ENCODE measurements at places on chromosomes 3 and 15.

DNA sequence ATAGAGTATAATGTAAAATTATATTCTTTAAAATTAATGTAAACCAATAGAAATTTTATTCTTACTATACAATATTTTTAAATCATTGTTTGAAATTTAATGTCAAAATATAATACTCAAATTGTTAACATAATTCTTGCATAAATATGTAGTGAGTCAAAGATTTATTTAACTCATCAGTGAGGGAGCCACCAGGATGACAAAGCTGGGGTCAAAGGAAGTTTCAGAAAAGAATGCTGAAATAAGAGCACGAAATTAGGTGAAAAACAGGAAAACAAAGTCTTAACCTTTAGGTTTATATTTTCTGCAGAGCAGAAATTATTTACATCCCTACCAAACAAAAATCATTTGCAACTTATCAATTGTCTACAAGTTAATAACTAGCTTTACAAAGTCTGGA lies 74.1 kb downstream of the DIPK2A start:
- no peak for DNase-seq

- no peak for DNase-seq
Observed at GRCh38 chr3:74423867-74424266, 190.6 kb downstream of the CNTN3 start.

- DNase-seq, result no peak
Observed at GRCh38 chr3:12312010-12312409, 23.1 kb downstream of the PPARG start.

DNA sequence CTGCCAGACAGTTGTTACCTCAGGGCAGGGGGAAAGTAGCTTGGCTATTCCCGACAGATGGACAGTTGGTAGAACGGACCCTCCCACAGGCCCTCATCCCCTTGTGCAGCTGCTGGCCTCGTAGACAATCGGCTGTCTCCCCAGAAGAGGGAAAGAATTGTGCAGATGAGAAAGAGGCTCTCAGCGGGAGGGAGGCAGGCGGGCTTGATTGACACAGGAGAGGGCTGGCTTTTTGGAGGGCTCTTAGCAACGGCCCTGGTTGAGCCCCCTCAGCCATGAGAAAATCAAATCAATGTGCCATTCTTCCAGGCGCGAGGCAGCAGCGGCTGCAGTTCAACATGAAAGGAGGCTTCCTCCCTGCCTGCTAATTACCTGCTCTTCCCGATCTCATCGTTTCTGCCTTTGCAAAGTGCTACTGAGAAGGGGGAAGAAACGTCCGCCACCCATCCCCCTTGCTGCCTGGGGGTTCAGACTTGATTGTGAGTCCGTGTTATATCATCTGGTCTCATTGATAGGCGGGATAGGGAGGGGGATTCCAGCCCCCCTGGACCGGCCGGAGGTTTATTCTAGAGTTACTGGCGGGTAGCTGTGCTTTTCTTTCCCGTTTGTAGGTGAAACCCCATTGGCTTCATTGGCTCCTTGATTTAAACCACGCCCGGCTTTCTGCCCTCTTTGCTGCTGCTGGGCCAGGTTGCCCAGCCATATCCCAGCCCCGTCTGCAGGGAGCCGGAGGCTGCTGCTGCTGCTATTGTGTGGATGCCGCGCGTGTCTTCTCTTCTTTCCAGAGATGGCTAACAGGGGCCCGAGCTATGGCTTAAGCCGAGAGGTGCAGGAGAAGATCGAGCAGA lies at the start of gene TAGLN3:
TAGLN3 (plus strand) TSS at position 287 of the 848 bp plus-strand sequence; CDS start at position 788, 501 bp downstream.
- DNase-seq, result no peak

DNA sequence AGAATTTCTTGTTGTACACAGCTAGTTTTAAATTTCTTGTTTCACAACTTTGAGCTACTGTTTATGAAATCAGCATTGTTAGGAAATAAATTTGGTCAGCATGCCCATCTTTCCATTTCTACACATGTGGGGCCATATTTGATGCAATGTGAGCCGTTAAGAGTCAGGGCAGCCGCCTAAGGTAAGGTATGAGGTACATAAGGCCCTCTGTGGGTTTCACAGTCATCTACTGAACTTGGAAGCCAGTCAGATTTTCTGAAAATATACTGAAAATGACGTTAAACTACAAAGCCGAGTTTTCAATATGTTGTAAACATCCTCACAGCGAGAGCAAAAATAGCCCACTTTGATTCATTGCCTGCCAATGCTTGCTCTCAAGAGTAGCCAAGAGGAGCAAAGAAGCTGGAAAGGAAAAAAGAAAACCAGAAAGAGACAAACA lies 94.7 kb upstream of the PDZRN3 start:
- DNase-seq, result no peak

GRCh38 chr15:36066757-36067156 lies 512.7 kb upstream of the CDIN1 start:
- no peak for DNase-seq

- no peak for DNase-seq
Observed at GRCh38 chr3:40468018-40468417, 8.9 kb upstream of the ZNF619 start.

GRCh38 chr3:103459815-103460214 lies 1025.0 kb downstream of the ZPLD1 start:
- DNase-seq, result no peak

GRCh38 chr3:9710174-9710739 lies 6.6 kb downstream of the CPNE9 start:
- DNase-seq, result no peak

DNA sequence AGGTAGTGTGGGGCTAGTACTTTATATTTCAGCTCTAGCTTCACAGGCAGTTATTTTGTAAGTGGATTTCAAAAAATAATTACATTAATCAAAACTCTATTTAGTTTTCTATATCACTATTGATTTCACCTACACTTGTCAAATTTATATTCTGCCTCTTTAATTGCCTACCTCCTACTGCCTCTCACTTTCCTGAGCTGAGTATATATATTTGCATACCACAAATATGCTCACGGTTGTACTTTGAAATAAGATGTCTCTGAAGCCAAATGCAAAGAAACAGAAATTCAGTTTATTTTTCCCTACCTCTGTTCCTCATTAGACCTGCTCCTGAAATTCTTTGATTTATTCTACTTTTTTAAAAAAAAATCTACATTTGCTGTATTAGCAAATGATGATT lies 309.3 kb upstream of the TGFBR2 start:
- no peak for DNase-seq

- no peak for DNase-seq
Observed at GRCh38 chr15:93495799-93496637, 407.0 kb upstream of the RGMA start.

DNA sequence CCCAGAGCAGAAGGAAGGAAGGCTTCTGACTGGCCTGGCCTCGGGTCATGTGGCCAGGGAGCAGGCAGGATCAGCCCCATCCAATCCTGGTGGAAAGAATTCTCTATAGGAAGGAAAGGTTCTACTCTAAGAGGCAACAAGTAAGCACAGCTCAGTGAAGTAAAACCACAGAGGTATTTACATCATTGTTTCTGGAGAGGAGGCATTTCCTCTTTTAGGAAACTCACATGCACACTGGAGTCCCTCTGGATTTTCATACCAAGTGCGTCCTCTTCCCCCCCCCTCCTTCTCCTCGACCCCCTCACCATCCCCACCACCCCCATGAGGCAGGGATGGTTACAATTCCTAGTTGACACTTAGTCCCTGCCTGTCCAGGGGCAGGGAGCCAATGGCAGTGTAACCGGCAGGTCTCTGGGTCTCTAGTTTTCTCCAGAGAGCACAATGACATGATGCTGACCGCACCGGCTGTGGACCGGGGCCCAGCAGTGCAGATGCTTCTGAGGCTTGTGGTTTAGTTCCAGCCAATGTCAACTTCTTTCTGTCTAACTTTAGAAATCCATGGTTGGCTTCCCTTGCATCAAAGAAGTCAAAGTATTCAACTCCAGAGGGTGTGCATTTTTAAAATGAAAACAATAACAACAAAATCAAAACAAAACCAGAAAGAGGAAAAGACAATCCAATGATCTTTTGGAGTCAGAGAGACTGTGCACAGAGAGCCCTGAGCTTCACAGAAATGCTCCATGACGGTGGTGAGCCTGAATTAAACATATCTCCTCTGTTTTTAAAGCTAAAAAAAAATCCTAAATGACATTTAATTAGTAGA lies 230.3 kb upstream of the TLE3 start:
- no peak for DNase-seq

DNA sequence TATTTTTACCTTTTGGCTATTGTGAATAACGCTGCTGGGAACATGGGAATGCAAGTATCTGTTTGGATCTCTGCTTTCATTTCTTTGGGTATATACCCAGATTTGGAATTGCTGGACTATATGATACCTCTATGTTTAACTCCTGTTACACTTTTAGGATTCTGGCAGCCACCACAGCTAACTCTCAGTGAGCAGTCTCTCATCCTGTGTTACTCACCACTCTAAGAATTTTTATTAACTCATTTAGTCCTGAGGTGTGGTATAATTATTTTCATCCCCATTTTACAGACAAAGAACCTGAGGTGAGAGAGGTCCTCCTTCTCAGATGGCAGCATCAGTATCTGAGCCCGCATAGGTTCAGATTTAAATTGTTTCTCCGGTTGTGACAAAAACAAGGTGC lies 1.1 kb downstream of the SPATA12 start:
- DNase-seq, result no peak

DNA sequence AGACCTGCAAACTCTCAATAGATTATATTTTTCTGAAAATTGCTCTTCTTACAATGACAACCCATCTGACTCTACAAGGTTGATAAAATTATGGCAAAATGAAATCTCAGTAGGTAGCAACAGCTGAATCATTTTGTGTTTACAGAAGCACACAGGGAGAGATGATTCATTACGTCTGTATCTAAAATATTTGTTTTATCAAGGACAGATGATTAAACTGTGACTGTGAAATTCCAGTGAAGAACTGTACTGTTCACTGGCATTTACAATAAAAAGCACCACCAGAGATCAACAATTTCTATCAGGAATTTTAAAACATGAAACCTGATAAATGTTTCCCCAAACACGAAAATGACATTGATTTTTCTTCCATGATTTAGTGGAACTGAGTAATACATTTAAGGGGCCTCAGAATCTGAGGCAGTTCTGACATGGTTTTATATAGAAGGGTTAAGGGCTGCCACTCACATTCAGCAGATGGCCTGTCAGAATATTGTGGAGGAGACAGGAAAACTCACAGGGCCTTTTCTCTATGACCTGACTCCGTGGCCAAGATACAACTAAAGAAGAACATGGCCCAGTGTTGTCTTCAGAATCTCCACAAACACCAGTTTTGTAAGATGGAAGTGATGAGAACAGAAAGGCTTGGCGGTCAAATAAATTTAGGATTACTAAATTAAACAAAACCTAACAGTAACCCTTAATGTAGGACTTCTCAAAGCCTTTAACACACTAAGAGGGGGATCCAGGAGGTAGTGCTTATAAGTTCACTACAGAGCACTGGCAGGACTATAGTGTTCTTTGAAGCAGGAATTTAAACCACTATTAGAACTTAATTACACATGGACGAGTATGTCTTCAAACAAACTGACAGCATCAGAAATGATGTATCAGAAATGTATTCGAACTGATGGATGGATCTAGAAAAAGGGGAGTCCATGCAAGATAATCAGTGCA lies 25.9 kb downstream of the RAD18 start:
- DNase-seq, result no peak

DNA sequence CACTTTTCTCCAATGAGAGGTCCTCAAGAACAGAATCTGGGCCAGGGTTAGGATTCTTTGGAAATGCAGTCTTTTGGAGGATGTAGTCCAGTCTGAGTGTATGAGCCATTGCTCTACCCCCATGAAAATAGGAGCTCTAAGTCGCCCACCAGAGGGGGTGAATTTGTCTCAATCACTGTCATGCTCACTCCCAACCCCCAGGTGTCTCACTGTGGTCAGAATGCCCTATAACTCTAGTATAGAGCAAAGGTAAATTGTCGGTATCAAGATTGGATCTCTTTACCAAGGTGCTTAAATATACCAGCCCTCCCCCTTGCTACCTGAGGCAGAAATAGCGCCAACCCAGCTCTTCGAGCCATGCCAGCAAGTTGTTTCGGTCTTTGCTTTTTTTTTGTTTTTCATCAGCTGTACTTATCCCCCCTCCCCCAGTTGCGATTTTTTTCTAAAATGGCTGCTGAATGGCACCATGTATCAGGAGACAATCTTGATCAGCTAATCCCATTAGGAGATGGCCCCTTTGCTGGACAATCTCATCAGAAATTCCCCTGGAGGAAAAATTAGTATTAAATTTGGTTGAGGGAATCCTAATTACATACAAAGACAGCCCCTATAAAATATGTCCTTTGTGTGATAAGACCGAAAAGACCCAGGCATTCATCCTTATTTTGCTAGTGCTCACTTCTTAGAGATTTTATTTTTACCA lies 130.7 kb downstream of the EBLN2 start:
- DNase-seq, result no peak

DNA sequence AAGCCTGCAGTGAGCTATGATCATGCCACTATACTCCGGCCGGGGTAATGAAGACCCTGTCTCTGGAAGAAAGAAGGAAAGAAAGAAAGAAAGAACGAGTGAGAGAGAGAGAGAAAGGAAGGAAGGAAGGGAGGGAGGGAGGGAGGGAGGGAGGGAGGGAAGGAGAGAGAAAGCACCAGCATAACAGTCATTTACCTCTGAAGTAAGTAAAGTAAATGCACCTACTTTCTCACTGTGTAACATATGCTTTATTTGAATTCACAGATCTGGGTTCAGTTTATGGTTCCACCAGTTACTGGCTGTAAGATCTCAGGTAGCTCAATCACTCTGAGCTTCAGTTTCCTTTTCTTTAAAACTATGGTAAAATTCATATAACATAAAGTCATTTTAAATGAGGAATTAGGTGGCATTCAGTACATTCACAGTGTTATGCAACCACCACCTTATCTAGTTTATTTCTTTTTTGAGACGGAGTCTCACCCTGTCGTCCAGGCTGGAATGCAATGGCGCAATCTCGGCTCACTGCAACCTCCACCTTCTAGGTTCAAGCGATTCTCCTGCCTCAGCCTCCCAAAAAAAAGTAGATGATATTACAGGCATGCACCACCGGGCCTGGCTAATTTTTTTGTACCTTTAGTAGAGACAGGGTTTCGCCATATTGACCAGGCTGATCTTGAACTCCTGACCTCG lies 16.1 kb upstream of the RAD54L2 start:
- DNase-seq, result no peak

DNA sequence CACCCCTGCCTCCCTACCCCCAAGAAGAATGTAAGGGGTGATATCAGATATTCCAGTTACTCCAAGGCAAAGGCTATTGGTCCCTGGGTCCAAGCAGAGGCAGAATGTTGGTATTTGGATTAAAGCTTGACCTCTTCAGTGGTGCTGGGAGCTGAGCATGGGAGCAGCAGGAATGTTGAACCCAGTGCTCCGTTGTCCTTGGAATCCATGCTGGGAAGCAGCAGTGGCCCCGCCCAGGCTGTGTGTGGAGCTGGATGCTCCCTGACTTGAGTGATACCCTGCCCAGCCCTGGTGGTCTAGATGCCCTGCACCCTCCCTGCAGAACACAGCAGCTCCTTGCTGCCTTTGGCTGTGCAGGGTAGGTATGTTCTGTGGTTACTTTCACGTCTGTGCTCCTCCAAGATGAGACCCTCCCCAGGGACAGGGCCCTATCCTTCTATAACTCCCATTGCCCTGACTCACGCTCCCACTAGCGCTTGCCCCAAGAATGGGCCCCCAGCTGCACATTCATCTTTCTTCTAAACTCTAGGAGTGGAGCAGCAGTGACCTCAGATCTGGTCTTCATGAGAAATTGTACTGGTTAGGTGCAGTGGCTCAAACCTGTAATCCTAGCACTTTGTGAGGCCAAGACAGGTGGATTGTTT lies 35.1 kb downstream of the UMPS start:
- DNase-seq, result no peak

GRCh38 chr3:123535580-123535979 lies 49.3 kb downstream of the HACD2 start:
- no peak for DNase-seq
